ENCODE measurements at places on chromosomes 12 and 14. TPM values are rescaled to one million over a fixed set of nuclear protein-coding genes. Genes with fewer than 3 reads are reported as not detected.

The IRAK3 gene
- 7.8 TPM for total RNA-seq

The GLI1 gene
- 7.1 TPM for total RNA-seq

The MANSC4 gene
- not detected for total RNA-seq

The RPL41 gene
- 9,217 TPM for total RNA-seq

The DGKA gene
- 13.3 TPM for total RNA-seq

The SYCP3 gene
- 0.13 TPM for total RNA-seq

The CCDC38 gene
- total RNA-seq = 0.09 TPM

The KRT72 gene
- not detected for total RNA-seq

All from muscle of leg (tissue), 16 donors.